ENCODE measurements at places on chromosomes 16 and 17.
A peak's percentile ranks its signal among the peaks of the same experiment; 100 is the strongest.

DNA sequence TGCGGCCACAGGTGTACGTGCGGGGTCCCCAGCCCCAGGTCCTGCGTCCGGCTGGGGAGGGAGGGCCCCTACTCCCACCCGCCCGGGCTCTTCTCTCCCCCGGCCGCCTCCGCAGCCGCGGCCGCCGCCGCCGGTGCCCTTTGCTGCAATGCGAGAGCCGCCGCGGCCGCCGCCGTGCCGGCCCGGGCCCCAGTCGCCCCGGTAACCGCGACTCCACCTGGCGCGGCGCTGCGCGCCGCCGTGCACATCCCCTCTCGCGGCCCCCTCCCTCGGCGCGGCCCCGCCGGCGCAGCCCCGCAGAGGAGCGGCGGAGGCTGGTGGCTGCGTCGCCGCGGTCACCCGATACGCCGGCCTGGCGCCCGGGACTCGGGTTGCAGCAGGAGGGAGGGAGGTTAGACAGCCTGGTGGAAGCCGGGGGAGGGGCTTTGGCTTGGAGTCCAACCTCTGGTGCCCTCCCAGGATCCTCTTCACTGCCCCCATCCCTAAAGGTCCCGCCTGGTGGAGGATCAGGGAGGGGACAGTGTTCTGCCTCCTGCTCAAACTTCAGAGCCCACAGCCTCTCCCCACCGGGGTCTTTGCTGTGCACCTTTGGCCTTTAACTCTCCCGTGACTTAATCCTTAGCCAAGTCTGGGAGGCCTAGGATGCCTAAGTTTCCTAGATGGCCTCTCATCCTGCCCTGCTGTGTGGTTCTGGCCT lies 32.9 kb downstream of the SRCIN1 start:
- DNase-seq = peak; percentile 85

GRCh38 chr16:68764862-68765261 lies 27.8 kb downstream of the CDH1 start:
- DNase-seq = no peak

GRCh38 chr17:4940555-4941318 lies 669 bp downstream of the RNF167 start:
- DNase-seq = peak; percentile 80

GRCh38 chr17:19278729-19279128 lies 41.6 kb downstream of the EPN2 start:
- no peak for DNase-seq

DNA sequence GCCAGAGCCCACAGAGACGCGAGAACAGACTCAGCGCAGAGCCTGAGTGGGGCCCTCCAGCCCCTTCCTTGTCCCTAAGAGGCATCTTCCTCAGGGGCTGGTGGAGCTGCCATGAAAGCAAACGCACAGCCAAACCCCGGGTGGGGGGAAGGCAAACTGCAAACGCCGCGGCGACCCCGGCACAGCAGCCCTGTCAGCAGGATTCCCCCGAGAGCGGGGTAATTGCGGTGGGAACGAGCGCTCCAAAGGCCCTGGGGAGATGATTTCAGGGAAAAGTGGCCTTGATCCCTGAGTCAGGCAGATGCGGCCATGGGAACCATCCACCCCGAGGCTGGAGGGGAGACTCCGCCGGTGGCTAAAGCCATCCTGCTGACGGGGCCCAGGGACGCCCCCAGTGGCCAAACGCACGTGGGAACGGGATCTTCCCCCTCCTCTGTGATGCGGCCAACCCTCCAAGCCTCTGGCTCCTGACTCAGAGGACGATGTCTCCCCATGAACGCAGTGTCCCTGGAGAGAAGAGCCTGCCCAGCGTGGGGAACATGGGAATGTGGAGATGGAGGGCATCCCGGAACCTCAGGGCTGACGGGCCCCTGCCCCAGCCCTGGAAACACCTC lies 25.1 kb downstream of the SLC7A5 start:
- DNase-seq = no peak

DNA sequence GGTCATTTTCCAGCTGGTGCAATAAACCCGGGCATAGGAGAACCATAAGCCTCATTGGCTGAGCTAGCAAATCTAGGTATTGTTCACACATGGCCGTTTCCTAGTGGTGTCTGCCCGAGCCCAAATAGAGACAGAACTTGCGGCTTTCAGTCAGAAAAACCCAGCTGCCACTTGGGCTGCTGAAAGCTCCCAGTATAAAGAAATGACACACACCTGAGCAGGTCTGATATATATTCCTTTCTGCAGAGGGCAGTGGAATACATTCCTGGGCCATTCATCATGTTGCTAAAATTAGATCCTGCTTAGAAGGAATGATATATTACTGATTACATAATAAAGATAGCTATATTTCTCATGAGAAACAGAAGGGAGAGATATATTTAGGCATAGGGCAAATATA lies 83.9 kb upstream of the IRX5 start:
- DNase-seq = no peak
